Foreskin keratinocyte (primary cell): ENCODE measurements at places on chromosomes 16 and 17. TPM values are rescaled to one million over a fixed set of nuclear protein-coding genes. Genes with fewer than 3 reads are reported as not detected.

DNA sequence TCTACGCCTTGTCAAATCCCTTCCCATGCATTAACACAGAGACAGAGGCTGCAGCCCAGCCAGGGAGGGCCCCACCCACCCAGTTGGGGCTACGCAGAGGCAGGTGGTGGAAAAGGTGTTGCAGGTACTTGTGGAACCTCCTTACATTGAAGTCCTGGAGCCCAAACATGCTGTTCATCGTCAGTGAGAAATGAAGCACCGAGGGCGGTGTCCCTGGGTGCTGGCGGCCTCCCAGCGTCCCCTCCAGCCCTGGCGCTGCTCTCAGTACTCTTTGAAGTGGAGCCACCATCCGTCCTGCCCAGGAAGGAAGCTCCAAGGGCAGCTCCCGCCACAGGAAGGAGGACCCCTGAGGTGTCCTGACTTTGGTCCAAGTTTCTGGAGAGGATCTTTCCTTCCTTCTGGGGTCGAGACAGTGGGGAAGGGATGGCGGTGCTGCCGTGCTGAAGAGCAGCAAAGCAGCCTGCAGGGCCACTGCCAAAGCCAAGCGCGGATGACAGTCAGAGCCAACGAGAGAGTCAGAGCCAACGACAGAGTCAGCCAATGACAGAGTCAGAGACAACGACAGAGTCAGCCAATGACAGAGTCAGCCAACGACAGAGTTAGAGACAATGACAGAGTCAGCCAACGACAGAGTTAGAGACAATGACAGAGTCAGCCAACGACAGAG is 23.4 kb downstream of the LMF1 start:
- no peak for DNase-seq

DNA sequence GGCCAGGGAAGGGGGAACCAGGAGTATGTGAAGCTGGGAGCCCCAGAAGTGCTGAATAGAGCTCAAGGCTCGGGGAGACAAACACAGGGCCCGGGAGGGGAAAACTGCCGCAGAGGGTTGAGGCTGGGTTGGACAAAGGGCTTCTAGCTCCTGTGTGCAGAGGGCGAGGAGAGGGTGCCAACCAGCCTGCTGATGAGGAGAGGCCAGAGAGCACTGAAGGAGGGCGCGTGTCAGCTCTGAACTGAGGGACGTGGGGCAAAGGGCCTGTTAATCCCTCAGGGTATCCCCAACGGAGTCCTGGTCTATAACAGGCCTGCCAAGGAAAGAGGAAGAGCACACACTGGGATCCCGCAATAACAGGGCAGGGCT is 151.3 kb downstream of the C16orf78 start:
- no peak for DNase-seq

GRCh38 chr17:46125831-46126230 is 67.4 kb downstream of the KANSL1 start:
- DNase-seq = no peak

DNA sequence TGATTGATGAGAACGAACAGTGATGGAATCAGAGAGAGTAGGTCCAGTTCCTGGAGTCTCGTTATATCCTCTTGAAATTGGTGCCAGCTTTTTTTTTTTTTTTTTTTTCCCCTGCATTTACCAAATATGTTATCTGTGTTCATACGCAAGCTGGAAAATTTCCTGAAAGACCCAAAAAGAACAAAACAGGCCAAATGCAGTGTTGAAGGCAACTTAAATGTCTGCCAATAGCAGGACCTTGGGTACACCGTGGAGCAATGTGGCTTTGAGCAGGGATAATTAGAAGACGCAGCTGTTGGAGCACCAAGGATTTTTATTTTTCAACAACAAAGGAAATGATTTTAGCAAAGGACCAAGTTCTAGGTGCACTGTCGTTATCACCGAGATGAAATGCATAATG is 105.0 kb downstream of the ABCC6 start:
- DNase-seq = no peak

DNA sequence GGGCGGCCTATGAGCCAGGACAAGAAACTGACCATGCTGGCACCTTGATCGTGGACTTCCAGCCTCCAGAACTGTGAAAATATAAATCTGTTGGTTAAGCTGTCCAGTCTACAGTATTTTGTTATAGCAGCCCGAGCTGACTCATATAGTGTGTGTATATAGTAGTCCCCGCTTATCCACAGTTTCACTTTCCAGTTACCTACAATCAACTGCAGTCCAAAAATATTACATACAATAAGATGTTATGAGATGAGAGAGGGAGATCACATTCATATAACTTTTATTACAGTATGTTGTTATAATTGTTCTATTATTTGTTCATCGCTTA is 4.9 kb downstream of the MT3 start:
- DNase-seq = no peak

DNA sequence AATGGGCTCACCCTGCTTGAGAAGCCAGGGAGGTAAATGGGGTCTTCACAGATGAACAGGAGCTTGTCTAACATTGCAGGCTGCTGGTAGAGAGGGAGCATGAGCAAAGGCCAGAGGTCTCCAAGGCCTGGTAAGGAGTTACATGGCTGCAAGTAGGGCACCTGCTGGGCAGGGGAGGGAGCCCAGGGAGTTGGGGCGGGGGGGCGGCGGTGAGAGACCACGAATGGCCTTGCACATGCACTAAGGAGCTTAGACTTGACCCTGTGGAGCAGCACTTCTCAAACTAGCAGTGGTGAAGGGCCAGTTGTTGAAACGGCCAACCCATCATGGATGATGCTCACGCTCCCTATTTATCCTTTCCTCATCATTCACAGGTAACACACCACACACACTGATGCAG is 38.4 kb downstream of the ERN1 start:
- no peak for DNase-seq

DNA sequence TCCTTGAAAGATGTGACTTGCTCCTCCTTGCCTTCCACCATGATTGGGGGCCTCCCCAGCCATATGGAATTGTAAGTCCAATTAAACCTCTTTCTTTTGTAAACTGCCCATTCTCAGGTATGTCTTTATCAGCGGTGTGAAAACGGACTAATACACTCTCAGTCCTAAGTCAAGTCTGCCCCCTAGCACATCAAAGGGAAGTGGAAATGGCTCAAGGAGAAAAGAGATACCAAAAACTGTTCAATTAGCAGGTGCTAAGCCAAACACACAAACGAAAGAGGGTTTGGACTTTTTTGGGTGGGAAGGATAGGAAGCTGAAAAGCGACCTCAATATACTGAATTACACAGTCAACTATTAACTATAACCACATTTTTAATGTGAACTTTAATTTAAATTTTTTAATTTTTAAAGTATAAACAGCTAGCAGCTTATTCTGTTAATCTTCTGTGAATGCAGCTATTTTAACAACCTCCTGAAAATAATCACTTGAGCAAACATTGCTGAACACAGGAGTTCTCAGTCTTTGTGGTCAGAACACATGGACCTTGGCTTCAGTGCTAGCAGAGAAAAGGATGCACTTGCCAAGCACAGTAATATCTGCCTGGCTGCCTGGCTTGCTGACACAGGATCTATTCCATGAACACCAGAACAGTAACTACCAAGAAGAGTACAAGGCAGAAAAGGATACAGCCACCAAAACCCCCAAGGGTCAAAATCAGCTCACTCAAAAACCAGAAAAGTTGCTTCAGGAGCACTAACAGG is 10.9 kb downstream of the ZNF18 start:
- DNase-seq = no peak

- no peak for DNase-seq
These were observed 40.8 kb downstream of the RNF157 start for GRCh38 chr17:76199469-76199868.

DNA sequence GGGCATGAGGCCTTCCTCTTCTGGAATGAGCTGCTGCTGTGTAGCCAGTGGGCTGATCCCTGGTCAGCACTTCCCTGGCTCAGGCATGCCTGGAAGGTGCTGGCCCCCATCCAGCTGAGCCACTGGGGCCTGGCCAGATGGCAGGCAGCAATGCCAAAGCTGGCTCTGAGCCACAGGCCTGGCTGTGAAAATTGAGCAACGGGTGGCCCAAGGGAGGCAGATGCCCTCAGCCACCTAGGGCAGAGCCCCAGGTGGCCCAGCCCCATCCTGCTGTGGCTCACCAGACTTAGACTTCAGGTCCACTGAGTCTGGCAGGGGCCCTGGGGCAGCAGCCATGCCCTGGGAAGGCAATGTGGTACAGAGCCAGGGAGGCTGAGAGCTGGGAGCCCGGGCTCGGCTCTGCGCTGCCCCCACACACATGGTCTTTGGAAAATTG is 8.5 kb upstream of the CRHR1 start:
- DNase-seq = no peak

GRCh38 chr16:51181503-51181811 is 30.4 kb upstream of the SALL1 start:
- no peak for DNase-seq

DNA sequence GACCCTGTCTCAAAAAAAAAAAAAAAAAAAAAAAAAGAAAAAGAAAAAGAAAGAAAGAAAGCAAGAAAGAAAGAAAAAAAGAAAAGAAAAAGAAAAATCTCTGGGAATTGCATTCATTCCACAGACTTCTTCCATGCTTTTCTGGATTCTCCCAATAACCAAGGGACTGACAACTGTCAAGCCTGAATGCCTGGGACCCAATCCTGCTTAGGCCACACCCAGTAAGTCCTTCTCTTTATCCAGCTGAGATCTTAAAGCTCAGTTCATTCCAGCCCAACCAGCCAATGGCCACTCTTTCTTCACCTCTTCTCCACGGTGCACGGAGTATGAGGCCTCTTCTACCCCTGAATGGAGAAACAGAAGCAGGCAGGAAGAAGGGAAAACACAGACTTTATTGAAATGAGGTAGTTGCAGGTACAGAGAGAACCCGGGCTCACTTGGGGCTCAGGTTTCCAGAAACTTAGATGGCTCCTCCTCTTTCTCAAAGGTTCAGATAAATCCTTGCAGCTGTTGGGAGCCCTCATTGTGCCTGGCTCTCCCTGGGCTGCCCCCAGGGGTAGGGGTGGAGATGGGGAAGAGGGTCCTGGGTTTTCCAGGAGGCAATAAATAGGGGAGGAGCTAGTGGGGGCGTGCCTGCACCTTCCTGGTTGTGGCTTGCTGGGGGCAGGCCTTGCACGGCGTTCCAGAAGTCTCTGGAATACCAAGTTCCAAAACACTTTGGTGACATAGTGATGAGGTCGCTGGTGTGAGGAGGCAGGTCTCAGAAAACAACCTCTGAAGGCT is 2.5 kb downstream of the HOXB1 start:
- no peak for DNase-seq

GRCh38 chr16:22164482-22164881 is 2.2 kb downstream of the SDR42E2 start:
- DNase-seq = no peak

- no peak for DNase-seq
These were observed 10.5 kb downstream of the SLC13A5 start for GRCh38 chr17:6702567-6703215.

DNA sequence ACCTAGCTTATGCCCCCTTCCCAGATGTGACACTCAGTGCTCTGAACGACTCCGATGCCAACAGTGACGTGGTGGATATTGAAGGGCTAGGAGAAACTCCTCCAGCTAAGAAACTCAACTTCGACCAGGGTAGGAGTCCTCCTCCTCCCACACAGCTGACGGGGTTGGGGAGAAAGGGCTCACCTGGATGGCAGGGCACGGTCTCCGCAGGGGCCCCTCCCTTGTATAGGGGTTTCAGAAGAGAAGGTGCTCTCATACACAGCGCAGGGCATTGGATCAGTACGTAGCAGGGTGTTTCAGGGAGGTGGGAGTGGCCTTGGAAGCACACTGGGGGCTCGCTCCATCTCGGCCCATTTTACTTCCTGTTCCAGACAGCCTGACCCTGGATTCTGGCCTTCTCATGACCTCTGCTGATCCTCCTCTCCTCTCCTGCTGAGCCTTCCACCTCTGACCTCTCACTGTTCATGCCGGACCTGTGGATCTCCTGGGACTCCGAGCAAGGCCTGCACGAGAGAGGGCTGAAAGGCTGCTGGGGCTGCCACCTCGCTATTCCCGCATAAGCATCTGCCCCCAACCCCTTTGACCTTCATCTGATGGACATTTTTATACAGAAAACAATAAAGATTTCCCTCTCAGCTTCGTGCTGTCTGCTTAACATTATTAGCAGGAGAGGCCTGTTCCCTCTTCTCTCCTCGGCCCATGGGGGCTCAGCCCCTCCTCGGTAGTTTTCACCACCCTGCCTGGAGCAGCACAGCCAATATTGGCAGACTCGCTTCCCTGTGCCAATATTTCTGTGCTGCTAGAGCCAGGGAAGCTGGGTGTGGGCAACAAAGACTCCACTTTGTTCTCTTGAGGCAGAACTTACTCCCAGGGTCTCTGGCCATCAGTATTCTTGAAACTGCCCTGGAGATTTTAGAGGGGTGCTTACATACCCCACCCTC is 4.7 kb downstream of the RNASEK start:
- no peak for DNase-seq

- no peak for DNase-seq
These were observed 10.5 kb downstream of the PPM1D start for GRCh38 chr17:60610473-60610872.

DNA sequence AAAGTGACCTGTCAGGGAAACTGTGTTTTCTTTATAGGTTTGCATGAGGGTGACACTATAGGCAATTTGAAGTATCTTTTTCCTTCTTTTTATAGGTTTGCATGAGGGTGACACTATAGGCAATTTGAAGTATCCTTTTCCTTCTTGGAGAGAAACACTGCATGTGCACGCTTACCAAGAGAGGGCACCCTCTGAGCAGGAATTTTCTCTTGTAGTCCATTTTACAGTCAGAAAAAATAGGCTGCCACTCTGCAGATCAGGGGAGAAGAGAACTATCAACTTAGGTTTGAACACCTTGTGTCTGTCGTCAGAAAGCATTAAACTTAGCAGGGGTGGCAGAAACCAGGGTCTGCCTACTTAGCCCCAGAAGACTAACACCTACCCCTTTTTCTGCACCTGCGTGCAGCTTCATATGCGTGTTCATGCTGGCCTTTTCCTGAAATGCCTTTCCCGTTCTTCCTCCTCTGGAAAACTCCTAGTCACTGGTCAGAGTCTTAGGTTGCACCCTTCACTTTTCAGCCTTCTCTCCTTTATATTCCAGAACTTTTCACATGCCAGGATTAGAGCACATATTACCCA is 16.4 kb upstream of the SMIM36 start:
- DNase-seq = peak; percentile 33

GRCh38 chr17:27349540-27350021 is 55.7 kb downstream of the WSB1 start:
- DNase-seq = peak; percentile 72

The PIPOX gene
- 0.25 TPM in 1 of 2 replicates, not detected in the other for total RNA-seq

The METTL26 gene
- total RNA-seq = 90.7 and 95.9 TPM in 2 replicates

The SOX15 gene
- total RNA-seq = 176 and 179 TPM in 2 replicates

The KRTAP1-3 gene
- not detected in 2 replicates for total RNA-seq

The CDK5R1 gene
- 9.5 and 11.8 TPM in 2 replicates for total RNA-seq

The CD300H gene
- not detected in 2 replicates for total RNA-seq

The NTN1 gene
- 0.78 and 0.85 TPM in 2 replicates for total RNA-seq

The DBF4B gene
- 9.0 and 12.0 TPM in 2 replicates for total RNA-seq

The C16orf92 gene
- total RNA-seq = not detected in 2 replicates

The DOC2B gene
- not detected in 2 replicates for total RNA-seq

The MAF gene
- total RNA-seq = 0.81 and 2.9 TPM in 2 replicates

The KRT16 gene
- total RNA-seq = 115 and 208 TPM in 2 replicates

The ZPBP2 gene
- not detected in 2 replicates for total RNA-seq

The MYH1 gene
- total RNA-seq = not detected in 2 replicates

The CIITA gene
- total RNA-seq = 0.07 TPM in 1 of 2 replicates, not detected in the other
